CD4-positive, alpha-beta memory T cell (primary cell): ENCODE measurements at places on chromosomes 16 and 17.

DNA sequence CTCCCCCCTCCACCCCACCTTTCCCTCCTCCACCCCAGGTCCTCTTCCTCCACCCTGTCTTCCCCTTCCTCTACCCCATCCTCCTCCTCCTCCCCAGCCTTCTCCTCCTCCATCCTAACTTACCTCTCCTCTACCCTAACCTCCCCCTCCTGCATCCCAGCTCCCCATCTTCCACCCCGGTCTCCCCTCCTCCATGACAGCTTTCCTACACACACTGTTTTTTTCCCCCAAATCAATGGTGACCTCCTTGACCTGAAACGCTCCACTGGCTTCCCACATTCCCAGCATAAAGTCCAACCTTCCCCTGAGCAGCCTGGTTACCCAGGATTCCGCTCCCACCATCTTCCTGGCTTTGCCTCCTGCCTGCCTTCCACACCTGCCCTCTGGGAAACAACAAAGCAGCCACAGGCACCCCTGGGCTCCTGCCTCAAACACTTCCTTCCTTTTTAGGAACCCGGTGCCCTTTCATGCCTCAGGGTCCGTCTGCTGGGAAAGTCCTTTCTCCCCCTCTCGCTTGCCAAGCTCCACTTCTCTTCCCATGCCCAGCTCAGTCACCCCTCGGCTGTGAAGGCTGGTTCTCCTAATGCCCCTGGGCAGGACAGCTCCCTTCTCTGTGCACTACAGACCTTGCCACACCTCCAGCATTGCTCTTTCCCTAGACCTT, 2.1 kb downstream of the RGS9 start:
- no peak for DNase-seq

GRCh38 chr17:38897176-38897575, 27.3 kb downstream of the LASP1 start:
- no peak for DNase-seq

GRCh38 chr16:50395763-50396710, 27.2 kb upstream of the BRD7 start:
- peak; percentile 18 for DNase-seq

- DNase-seq = no peak
Observed at GRCh38 chr17:33012522-33013033, 20.9 kb downstream of the SPACA3 start.

DNA sequence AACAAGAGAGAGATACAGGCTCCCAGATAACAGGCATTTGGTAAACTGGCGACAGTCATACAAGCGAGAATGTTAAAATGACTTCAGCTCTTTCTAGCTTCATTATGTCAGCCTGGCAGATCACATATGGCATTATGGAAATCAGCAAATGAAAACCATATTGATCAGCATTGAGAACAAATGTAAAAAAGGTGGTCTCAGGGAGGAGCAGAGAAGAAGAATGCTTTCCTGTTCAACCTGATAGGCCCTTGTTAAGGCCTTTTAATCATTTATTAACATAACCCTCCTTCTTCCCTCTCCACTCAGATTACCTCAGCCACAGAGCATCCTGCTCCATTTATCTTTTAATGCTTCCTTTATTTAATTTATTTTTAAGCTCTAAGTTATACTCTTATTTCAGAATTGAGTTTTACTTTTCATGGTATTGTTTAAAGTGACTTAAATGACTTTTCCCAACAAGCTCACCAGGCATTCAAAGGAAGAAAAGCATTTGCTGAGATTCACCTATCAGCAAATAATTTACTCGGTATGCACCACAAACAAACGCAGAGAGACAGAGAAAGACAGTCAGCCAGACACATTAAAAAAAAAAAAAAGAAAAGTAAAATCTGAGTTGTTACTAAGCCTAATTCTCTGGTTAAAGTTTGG, 243.9 kb upstream of the TBX2 start:
- DNase-seq = no peak

- DNase-seq = no peak
Observed at GRCh38 chr16:3098459-3099394, at the start of gene ZSCAN10. Gene ZSCAN10 (minus strand): TSS chr16:3099294. CDS start chr16:3092937, 6,357 bp downstream.

DNA sequence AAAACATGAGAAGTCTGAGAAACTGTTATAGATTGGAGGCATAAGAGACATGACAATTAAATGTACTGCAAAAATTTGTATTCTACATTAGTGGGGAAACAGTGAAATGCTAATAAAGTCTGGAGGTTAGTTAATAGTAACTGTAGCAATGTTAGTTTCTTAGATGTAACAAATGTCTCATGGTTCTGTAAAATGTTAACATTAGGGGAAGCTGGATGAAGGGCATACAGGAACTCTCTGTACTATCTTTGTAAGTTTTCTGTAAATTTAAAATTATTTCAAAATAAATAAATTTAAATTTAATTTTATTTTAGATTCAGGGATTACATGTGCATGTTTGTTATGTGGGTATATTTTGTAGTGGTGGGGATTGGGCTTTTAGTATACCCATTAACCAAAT, 70.0 kb upstream of the IRX6 start:
- no peak for DNase-seq

DNA sequence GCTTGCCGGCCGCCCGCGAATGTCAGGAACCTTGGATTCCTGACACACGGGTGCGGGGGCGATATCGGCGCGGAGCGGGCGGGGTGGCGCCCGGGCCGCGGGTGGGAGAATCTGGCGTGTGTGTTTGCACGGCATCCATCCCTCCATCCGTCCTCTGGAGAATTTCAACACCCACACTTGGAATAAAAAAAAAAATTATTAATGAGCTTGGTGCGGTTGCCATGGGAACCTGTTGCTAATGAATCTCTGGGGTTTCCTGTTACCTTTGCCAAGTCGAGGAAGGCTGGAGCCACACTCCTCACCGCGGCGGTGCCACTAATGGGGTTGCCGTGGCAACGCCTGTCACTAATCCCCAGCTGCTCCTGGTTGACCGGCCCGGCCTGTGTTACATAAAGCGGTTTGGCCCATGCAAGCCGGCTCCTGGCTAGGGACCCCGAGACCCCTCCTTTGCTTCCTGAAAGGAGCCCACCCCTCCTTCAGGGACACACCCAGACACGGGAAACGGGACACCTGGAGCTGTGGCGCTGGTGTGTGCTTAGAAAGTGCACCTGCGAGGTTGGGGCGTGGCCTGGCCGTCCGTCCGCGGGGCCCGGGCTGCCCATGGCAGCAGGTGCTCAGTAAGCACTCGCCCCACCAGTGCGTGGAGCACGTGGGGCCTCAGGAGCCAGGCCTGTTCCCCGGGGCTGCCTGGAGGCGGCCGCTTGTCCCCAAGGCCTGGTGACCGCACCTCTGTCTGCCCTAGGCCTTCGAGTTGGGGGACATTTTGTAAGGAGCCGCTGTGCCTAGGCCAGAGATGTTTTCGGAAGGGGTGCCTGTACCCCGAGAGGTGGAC, 14.6 kb downstream of the CACNA1H start:
- no peak for DNase-seq

DNA sequence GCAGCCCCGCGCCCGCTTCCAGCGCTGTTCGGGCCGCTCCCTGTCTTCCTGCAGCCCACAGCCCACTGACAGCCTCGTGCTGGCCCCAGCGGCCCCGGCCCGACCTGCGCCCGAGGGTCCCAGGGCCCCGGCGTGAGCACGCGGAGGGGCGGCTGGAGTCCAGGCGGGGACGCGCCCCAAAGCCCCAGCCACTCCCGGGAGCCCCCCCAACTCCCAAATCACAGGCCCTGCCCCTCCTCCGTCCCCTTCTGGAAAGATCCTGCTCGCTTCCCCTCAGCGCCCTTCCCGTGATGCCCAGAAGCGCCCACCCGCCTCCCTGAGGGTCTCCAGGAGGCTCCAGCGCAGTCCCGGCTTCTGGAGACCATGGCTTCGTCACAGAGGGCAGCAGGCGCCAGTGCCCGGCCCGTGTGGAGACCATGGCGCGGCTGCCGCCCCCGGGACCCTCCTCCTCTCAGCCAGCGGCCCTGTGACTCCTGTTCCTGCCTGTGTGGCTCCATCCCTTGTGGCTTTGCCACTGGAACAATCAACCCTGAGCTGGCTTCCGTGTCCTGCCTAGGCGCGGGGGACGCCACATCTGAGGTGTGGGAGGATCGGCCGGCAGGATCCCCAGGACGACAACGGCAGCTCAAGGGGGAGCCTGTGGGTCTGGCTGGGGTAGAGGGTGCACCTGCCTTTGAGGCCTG, 3.9 kb downstream of the UTS2R start:
- no peak for DNase-seq

- no peak for DNase-seq
Observed at GRCh38 chr16:86960266-86960665, 356.9 kb downstream of the C16orf95 start.

DNA sequence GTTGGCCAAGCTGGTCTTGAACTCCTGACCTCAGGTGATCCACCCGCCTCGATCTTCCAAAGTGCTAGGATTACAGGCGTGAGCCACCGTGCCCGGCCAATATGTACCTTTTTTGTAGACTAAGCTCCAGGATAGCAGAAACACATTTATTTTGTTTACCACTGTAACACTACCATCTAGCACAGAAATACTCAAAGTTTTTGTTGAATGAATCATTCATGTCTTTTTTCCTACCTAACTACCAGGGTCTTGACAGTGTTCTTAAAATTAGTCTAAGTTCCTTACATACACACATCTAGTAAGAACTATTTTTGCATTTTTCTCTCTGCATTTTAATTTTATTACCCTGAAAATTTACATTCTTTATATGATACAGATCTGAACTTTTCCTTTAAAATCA, 44.4 kb downstream of the AKAP10 start:
- DNase-seq = no peak

DNA sequence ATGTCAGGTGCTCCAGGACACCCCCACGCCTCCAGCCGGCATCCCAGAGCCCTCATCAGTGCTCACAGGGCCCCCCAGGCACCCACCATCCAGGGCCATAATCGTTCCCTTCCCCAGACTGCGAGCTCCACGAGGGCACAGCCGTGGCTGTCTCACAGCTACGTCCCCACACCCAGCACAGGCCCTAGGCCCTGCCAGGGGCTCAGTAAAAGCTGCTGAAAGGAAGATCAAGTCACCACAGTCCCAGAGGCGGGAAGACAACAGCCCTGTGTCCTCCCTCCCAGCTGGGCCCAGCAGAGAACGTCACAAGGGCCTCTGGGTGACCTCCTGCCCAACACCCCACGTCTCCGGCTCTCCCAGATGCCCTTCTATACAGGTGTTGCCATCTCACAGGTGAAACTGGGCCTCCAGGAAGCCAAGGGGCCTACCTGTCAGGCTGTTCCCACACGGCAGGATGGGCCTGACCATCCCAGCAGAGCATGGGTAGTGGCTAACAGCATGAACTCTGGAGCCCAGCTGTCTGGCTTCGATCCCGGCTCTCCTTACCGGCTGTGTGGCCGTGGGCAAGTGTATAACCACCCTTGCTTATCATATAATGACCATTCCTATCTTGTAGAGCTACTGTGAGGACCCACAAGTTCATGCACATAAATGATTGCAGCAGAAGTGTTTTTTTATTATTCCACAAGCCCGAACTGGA, 17.9 kb downstream of the ARL2BP start:
- DNase-seq = no peak

DNA sequence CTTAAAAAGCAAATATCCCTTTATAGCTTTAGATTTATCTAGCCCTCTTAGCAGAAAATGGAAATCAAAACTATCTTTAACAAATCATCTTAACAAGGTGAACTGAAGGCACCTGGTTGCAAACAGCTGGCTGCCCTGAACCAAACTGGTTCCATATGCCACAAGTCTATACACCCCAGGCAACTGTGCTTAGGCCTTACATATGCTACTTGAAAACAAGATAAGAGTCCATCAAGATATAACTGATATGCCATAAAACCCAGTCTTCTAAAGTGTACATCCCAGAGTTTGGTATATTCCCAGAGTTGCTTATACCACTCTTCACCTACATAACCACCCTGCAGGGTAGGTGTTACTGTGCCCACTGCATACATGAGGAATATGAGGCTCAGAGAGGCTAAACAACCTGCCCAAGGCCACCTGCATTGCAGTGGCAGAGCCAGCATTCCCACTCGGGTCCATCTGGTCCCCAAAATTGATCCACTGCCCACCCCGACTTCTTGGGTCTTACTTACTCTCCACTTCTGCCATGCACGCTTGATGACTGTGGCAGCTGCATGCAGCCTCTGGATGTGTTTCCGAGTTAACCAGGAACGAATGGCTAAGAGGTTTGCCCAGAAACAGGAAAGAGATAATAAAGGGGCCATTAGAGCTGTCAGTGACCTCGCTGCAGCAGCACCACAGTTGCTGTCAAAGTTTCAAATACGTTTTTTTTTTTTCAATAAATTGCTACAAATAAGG, 12.2 kb downstream of the ZNHIT3 start:
- no peak for DNase-seq

- DNase-seq = peak; percentile 70
Observed at GRCh38 chr16:50747207-50747956, 5.5 kb downstream of the CYLD start.
